Retinal pigment epithelial cell (primary cell): ENCODE measurements at places on chromosomes 5 and 9.

DNA sequence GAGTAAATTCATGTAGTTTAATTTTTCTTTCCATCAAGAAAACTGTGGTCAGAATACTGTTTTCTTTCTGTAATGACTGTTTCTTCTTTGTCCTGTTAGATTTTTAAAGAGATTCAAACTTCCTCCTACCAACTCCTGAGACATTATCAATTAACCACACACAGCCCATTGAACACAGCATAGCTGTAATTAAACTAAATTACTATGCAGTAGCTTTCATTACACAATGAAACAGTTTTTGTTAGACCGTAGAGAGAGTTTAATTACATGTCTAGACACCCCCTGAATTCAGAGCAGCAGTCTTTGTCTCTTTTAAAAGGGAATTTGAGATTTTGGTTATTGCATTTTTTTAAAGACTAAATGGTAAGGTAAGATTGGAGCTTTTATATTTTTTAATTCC, 77.5 kb downstream of the STARD4 start:
- DNase-seq, result no peak

- DNase-seq, result no peak
These were observed 19.7 kb downstream of the ANXA2R start for GRCh38 chr5:43020399-43020746.

GRCh38 chr5:168474319-168474718, 12.0 kb upstream of the RARS1 start:
- no peak for DNase-seq

DNA sequence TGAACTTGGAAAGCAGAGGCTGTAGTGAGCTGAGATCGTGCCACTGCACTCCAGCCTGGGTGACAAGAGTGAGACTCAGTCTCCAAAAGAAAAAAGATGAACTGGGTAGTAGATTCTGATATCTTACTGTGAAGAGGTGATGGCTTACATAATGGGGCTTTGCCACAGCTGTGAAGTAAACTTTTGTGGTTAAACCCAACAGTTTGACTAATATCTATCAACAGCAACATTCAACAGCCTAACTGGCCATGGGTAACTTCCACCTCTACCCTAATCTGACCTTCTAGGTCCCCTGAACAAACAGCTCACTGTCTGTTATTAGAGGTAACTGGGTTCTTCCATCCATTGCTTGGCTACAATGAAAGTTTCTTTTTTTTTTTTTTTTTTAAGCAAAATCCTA, 52.1 kb downstream of the TLE1 start:
- no peak for DNase-seq

- no peak for DNase-seq
These were observed 1360.1 kb upstream of the CDH6 start for GRCh38 chr5:29833394-29833793.

GRCh38 chr9:17004500-17004899, 130.3 kb upstream of the CNTLN start:
- DNase-seq, result no peak

GRCh38 chr5:134114886-134115805, 665 bp downstream of the TCF7 start:
- no peak for DNase-seq

- no peak for DNase-seq
These were observed 49.9 kb upstream of the JMY start for GRCh38 chr5:79186021-79186420.

GRCh38 chr9:109918339-109919163, 138.6 kb downstream of the PALM2AKAP2 start:
- DNase-seq, result no peak

DNA sequence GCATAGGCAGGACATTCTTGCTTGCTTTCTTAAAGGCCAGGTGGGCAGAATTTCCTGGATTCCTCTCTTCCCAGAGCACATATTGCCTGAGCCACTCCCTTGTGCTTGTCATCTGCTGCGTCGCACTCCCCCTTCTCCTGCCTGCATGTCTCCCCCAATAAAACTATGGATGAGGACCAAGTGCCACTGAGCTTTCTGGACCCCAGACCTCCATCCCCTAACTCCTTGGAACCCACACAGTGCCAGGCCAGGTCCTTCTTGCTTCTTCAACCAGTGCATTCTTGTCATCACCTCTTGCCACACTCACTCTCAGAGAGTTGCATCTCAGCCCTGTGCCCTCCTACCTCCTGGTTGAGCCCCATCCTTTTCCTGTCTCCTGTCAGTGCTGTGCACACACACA, 157.9 kb upstream of the PANK3 start:
- DNase-seq, result no peak

DNA sequence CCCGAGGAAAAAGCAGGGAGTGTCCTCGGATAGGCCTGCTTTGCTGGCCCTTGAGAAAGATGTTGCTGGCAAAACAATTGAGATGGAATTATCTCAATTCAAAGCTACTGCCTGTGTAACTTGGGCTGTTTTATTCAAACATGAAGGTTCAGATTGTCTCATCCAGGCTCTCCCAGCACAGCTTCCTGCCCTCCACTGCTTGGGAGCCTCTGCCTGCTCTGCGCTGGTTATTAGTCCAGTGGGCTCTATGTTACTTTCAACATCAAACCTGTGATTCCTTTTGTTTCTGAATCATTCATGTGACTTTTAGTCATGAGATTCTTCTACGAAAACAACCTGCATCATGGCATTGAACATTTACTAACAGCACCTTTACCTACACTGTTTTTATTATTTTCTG, 123.2 kb downstream of the SNCAIP start:
- no peak for DNase-seq

DNA sequence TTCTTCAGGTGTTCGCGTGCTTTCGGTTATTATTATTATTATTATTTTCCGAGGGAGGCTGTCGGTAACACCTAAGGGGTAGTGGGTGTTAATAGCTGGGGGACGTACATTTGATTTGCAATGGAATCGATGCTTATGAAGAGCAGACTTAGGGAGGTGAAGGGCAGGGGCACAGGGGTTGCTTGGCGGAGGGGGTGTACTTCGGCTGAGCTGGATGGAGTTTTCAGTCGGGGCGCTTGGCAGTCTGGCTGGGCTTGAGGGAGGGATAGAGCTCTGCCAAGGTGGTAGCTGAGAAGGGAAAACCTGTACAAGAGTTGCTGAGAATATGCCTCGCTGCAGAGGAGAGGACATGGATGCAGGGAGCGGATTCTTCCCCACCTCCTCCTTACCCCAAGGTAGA, 617 bp upstream of the PTPRD start:
- no peak for DNase-seq

- DNase-seq, result no peak
These were observed at the start of gene IRX4 for GRCh38 chr5:1882337-1883119. TSS of gene IRX4 (minus strand) at chr5:1882925. CDS start at chr5:1882647, 278 bp downstream.

DNA sequence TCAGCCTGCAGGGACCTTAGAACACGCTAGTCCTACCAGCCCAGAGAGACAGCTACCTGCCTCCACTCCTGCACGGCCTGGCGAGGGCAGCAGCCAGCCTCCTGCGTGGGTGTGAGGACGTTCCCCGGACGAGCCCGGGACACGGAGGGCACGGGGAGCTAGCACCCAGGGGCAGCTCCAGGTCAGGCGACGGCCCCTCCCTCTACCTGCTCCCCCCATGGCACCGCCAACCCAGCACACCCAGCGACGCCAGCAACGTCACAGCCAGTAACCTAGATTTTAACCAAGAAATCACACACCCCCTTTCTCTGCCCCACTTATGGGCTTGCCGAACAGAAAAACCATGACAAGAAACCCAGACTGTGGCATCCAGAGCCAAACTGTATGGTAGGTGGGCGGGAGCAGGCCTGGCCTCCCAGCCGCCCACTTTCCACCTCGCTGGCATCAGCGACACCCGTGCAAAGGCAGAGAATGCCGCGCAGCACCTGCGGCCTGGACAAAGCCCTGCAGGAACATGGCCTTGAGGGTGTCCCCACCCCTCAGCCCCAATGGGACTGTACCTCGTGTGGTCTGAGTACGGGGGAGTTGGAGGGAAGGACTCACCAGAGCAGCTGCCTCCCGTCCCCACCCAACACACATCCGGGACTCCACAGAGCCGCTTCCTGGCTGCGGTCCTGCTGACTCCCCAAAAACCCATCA, 47.9 kb downstream of the NACC2 start:
- no peak for DNase-seq

- DNase-seq, result no peak
These were observed 271.2 kb upstream of the TMEM161B start for GRCh38 chr5:88539693-88540365.

DNA sequence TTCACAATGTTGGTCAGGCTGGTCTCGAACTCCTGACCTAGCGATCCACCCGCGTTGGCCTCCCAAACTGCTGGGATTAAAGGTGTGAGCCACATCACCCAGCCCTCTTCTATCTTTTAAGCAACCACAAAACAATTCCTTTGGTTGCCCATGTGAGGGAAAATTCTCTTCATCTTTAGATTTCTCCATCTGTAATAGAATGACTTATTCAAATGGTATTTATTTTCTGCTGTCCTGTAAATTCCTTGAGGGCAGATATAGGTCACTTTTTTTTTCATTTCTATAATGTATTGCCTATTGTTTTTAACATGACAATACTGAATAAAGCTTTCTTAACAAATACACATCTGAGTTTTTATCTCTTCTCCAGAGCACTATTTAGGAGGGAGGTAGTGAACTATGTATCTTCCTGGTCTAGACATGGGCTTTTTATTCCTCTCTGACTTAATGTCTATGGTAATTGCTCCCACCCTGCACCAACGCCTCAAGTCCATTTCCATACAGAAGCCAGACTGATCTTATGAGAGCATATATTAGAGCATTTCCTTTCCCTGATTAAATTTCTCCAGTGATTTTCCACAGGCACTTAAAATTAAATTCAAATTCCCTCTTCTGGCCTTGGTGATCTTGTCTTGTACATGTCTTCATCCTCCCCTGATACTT, 595.6 kb downstream of the CAAP1 start:
- no peak for DNase-seq

DNA sequence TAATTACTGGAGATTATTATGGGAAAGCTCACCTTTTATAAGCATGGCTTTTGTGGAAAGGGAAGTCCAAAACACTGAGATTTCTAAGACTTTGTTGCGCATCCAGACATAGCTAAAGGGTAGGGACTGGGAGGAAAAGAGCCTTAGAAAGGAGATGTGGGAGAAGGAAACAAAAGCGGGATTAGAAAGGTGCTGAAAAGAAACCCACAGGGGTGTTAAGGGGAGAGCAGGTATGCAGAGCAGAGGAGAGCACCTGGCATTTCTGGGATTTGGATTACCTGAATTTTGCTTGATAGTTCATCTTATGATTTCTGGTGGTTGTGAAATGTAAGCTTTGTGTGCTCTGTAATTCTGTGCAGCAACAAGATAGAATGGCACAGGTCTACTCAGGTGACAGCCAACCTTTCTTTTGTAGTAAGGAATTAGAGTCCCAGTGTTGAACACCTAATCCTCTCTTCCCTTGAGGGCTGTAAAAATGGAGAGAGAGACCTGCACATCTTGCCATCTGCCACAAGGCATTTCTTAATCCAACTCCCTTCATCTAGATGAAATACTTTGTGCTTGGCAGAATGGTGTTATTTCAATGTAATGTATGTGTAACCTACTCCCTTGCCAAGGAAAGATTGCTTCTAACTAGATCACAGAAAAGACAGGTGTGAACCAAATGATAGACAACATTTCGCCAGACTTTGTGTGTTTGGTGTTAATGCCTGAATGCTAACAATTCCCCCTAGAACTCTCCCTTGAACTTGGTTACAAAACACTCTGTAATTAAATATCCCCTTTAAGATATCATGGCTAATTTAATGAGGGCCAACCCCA, 47.4 kb downstream of the ATPSCKMT start:
- no peak for DNase-seq

- no peak for DNase-seq
These were observed 297.9 kb upstream of the PTGER4 start for GRCh38 chr5:40381676-40382363.

DNA sequence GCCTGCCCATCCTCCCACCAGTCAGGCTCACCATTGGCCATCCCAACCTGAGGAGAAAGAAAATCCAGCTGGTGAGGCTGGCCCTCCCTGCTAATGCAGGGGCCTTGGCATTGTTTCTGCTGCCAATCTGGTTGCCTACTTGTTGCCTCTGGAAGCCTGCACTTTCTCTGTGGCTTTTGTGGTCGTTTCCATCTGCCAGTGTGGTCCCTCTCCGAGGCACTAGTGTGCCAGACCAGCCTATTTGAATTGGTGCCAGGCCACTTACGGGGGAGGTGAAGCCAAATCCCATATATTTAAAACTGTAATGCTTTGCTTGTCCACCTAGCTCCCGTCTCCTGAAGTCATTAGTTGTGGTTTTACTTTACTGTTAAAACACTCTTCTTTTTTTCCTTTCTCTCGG, 213.4 kb upstream of the ADAMTSL1 start:
- DNase-seq, result no peak

GRCh38 chr5:154385236-154385512, 60.6 kb upstream of the SAP30L start:
- DNase-seq, result no peak

DNA sequence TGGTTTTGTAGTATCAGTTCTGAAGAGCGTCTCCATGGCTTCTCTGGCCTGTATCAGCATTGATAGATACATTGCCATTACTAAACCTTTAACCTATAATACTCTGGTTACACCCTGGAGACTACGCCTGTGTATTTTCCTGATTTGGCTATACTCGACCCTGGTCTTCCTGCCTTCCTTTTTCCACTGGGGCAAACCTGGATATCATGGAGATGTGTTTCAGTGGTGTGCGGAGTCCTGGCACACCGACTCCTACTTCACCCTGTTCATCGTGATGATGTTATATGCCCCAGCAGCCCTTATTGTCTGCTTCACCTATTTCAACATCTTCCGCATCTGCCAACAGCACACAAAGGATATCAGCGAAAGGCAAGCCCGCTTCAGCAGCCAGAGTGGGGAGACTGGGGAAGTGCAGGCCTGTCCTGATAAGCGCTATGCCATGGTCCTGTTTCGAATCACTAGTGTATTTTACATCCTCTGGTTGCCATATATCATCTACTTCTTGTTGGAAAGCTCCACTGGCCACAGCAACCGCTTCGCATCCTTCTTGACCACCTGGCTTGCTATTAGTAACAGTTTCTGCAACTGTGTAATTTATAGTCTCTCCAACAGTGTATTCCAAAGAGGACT, 1.5 kb downstream of the GPR21 start:
- DNase-seq, result no peak

- DNase-seq, result no peak
These were observed 310.1 kb downstream of the ADAMTS6 start for GRCh38 chr5:65171645-65172044.

GRCh38 chr5:83396662-83397061, 74.9 kb upstream of the VCAN start:
- no peak for DNase-seq

GRCh38 chr5:59061377-59061776, 478.5 kb downstream of the RAB3C start:
- DNase-seq, result no peak
